Endothelial cell of coronary artery (primary cell): ENCODE measurements at places on chromosomes 13 and 19. TPM values are rescaled to one million over a fixed set of nuclear protein-coding genes. Genes with fewer than 3 reads are reported as not detected.

CBLC gene
- total RNA-seq: not detected in 2 replicates

IGFLR1 gene
- 0.09 and 1.3 TPM in 2 replicates for total RNA-seq

FXYD5 gene
- 25.6 and 28.0 TPM in 2 replicates for total RNA-seq

C19orf81 gene
- total RNA-seq: 0.56 and 1.2 TPM in 2 replicates

ZNF98 gene
- under 0.01 TPM in 1 of 2 replicates, not detected in the other for total RNA-seq

CBARP gene
- total RNA-seq: 1.3 and 1.6 TPM in 2 replicates

UPK1A gene
- total RNA-seq: not detected in 2 replicates

ARRDC5 gene
- total RNA-seq: not detected in 2 replicates

UBE2S gene
- 69.6 and 98.9 TPM in 2 replicates for total RNA-seq

KIR3DL1 gene
- not detected in 2 replicates for total RNA-seq

ZNF560 gene
- under 0.01 and 0.47 TPM in 2 replicates for total RNA-seq

ZNF99 gene
- total RNA-seq: not detected in 2 replicates

SHISA7 gene
- not detected in 2 replicates for total RNA-seq

DOCK6 gene
- total RNA-seq: 46.7 and 86.6 TPM in 2 replicates

OR7A5 gene
- total RNA-seq: not detected in 2 replicates

KMT2B gene
- total RNA-seq: 6.2 and 8.8 TPM in 2 replicates

ODAD3 gene
- 0.09 and 0.28 TPM in 2 replicates for total RNA-seq

CASP14 gene
- total RNA-seq: not detected in 2 replicates

SPART gene
- total RNA-seq: 77.8 and 96.2 TPM in 2 replicates

FCGBP gene
- total RNA-seq: under 0.01 and 0.19 TPM in 2 replicates

SLC8A2 gene
- total RNA-seq: under 0.01 TPM in 1 of 2 replicates, not detected in the other

GPATCH1 gene
- 6.2 and 6.4 TPM in 2 replicates for total RNA-seq

CEACAM7 gene
- total RNA-seq: not detected in 2 replicates

APOC4 gene
- total RNA-seq: not detected in 2 replicates

C2CD4C gene
- 0.18 and 0.38 TPM in 2 replicates for total RNA-seq

ZNF418 gene
- 3.1 and 8.8 TPM in 2 replicates for total RNA-seq

PNPLA6 gene
- 75.9 and 100 TPM in 2 replicates for total RNA-seq

PLPPR3 gene
- 0.19 and 0.36 TPM in 2 replicates for total RNA-seq

TEX30 gene
- 13.0 and 20.6 TPM in 2 replicates for total RNA-seq

FXYD1 gene
- not detected in 2 replicates for total RNA-seq

PRSS57 gene
- total RNA-seq: not detected in 2 replicates

NLRP4 gene
- not detected in 2 replicates for total RNA-seq

ZNF230 gene
- 2.7 and 3.4 TPM in 2 replicates for total RNA-seq

LILRA5 gene
- total RNA-seq: not detected in 2 replicates

ALG5 gene
- 36.6 and 39.8 TPM in 2 replicates for total RNA-seq

ZNF850 gene
- total RNA-seq: 4.6 and 4.8 TPM in 2 replicates

ETV2 gene
- 0.09 and 0.18 TPM in 2 replicates for total RNA-seq

CYP4F2 gene
- not detected in 2 replicates for total RNA-seq

POU2F2 gene
- 0.19 and 0.27 TPM in 2 replicates for total RNA-seq

LILRA1 gene
- total RNA-seq: not detected in 2 replicates

FGF22 gene
- total RNA-seq: 0.09 TPM in 1 of 2 replicates, not detected in the other

PCSK4 gene
- 0.81 and 1.0 TPM in 2 replicates for total RNA-seq

ATP4B gene
- not detected in 2 replicates for total RNA-seq

MYO1F gene
- 0.09 and 0.28 TPM in 2 replicates for total RNA-seq

CBY2 gene
- not detected in 2 replicates for total RNA-seq
